ENCODE measurements at places on chromosomes 4 and X.

GRCh38 chr4:96652158-96652557, 812.3 kb downstream of the PDHA2 start:
- DNase-seq: no peak

DNA sequence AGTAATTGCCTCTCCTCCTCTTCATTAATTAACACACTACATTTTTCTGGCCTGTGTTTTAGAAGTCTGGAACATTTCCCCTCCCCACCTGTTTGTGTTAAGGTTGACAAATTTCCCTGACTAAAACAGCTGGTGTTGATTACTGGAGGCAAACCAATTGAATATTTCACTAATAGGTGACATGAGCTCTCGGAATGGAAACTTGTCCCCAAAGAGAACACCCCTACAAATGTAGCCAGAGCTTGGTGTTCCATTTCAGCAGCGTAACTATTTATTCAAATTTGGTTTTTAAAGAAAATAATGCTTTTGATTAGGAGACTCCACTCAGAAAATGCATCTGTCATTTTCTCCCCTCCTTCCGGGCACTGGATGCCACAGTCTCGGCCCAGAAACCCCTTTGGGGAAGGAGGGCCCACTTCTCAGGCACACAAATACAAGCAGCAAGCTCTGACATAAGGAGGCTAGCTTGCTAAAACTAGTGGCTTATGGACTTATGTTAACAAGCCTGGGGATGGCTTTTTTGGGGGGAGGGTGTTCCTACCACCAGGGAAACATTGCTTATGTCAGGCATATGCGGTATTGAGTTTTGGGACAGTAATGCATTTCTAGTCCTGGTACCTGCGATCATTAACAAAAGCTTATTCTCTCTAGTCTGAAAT, 2.2 kb downstream of the RNF150 start:
- no peak for DNase-seq

DNA sequence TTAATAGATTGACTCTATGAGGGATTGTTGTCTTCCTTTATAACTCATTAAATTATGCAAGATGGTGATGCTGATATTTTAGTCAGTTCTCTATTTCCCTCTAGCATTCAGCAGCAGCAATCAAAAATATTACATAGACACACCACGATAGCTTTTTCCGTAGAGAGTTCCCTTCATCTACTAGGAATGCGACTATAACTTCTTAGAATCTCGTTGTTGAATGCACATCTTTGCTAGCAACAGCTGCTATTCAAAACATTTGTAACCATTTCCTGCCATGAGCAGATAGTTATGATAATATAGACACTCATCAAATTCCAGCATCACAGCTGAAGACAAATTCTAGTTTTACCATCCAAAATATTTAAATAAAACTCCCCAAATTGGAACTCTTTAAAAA, 147.4 kb upstream of the FGF13 start:
- no peak for DNase-seq

DNA sequence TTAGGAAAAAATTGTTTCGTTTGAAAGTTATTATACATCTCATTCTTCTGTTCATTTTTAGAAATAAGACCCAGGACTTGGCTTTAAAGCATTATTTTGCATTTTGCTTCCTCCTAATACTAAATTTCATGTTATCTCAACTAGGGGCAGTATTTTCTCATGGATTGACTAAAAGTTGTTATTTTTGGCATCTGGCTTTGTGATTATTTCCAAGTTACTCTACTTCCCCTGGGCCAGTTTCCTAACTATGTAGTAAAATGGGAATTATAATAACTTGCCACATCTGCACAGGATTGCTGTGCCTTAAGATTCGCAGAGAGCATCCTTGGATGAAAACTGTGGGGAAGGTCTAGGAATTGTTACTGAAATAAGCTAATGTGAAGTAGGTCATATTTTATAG, 3.0 kb downstream of the RBPJ start:
- DNase-seq: no peak

- DNase-seq: no peak
These were observed 26.3 kb downstream of the DCLK2 start for GRCh38 chr4:150104404-150105027.

Data from activated CD4-positive, alpha-beta T cell treated with anti-CD3 and anti-CD28 coated beads, Interleukin-2, amount 50 U/mL, for 24 hours (primary cell).